ENCODE measurements at places on chromosomes 1 and 21. TPM values are rescaled to one million over a fixed set of nuclear protein-coding genes. Genes with fewer than 3 reads are reported as not detected.

DNA sequence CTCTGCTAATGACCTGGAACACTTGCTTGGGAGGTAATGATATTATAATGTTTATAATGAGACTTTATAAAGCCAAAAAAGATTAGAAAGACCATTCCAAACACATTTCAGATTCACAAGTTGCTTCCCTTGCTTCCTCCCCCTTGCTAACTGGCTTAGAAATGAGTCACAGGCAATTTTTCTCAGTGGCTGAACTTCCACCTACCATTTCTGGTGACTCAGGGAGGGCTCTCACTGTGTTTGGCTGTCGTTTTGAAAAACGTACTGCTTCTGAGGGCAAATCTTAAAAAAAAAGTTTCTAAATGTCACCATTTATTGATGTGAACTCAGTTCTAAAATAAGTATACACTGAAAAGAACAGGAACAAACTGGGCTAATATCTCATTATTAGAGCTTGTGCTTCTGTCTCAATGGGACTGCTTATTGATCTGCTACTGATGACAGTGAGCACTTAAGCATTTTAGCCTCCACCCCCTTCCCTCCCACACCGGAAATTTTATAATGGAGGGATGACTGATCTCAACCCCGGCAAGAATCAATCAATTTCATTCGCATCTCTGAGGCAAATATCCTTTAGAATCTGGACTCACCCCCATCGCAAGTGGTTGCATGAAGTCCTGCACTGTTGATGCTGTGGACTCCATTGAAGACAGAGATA lies 278.3 kb downstream of the KCTD3 start:
- DNase-seq, result no peak

- DNase-seq, result no peak
These were observed 2.8 kb upstream of the CDC73 start for GRCh38 chr1:193118803-193119730.

DNA sequence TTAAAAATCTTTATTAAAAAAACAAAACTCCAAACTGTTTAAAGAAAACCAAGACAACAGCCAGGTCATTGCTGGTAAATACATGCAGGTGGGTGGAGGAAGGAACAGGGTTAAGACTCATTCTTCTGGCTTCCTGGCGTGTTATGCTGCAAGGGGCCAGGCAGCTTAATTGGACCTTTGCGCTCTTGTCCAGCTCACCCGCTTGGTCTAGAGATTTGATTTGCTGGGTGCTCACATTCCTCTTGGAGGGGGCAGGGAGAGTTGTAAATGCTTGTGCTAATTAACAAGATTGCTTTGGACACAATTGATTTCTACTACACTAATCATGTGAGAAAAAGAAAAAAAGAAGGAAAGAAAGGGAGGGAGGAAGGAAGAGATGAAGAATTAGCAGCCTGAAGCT lies 10.5 kb downstream of the CEP104 start:
- no peak for DNase-seq

Gene CAMK2N1
- 15.6 TPM for total RNA-seq

Gene PRDM2
- total RNA-seq, result 45.9 TPM

Gene KRTAP19-1
- not detected for total RNA-seq

Gene GPATCH3
- 7.9 TPM for total RNA-seq

GRCh38 chr1:207423560-207424292 lies 30.4 kb upstream of the CR2 start:
- no peak for DNase-seq

- peak; percentile 83 for DNase-seq
These were observed 58.1 kb downstream of the SCCPDH start for GRCh38 chr1:246782120-246782900.

- DNase-seq, result no peak
These were observed 456.1 kb downstream of the AJAP1 start for GRCh38 chr1:5110508-5110907.

Gene PRAMEF25
- not detected for total RNA-seq

Gene FAM72D
- 0.24 TPM for total RNA-seq

Gene RAP1GAP
- total RNA-seq, result 16.8 TPM

Measured in right cardiac atrium (tissue), 5 donors.